ENCODE measurements at places on chromosomes 4 and X.
A peak's percentile ranks its signal among the peaks of the same experiment; 100 is the strongest.

- no peak for DNase-seq
Observed at GRCh38 chr4:22483551-22483981, 32.3 kb downstream of the ADGRA3 start.

GRCh38 chrX:21770631-21771321 lies 12.9 kb upstream of the SMPX start:
- DNase-seq, result no peak

DNA sequence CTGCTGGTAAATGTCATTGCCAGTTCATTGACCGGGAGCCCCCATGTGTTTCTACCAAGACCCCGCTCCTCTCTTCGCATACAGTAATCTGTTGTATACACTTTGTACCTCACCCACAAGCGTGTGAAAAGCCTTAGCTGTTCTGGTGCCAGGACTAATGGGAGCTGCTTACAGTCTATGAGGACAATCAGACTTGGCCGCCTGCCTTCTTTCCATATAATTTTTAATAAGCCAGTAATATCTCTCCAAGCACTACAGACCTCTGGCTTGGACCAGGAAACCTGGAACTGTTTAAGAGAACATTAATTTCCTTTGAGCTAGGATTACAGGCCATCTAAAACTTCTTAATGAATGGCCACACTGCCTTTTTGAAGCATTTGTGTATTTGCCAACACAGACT lies 149.7 kb upstream of the MSX1 start:
- DNase-seq, result no peak

DNA sequence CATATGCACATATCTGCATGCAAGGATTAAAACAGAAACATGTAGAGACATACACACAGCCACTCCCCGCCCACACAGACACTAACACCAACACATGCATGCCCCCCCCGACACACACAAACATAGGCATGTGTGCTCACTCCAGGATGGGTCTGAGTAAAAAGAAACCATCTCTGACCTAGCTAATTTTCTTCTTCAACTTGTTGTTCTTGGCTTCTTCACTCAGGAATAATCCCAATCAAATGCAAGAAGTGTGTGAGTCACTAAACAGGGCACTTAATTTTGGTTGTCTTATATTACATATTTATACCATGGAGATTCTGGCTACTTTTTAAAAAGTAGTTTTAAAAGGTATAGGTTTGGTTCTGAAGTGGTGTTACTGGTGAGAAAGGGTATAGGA lies 28.3 kb downstream of the ENOX2 start:
- no peak for DNase-seq

DNA sequence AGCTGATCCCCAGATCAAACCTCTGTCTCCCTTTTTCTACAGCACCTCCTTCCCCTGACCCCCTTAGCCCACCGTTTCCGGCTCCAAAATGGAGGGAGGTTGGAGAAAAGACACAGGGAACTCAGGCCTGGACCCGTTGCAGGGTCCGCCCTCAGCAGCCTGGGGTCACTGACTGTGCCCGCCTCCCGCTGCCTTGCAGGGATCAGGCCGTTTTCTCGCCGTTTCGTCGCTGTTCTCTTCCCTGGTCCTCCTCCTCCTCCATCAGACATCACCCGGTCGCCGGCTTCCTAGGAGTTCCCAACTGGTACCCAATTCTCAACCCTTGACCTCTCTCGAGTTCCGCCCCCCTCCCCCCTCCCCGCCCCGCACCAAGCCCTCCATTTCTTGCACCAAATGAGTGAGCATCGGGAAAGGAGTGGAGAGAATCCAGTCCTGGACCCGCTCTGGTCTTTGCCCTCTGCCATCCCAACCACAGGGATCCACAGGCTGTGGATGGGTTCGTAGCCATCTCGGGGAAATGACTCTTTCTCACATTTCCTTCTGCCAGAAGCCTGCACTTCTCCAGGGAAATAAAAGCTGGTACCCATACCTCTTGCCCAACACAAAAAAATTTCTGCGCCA lies 493 bp downstream of the TCEAL5 start:
- DNase-seq, result no peak

DNA sequence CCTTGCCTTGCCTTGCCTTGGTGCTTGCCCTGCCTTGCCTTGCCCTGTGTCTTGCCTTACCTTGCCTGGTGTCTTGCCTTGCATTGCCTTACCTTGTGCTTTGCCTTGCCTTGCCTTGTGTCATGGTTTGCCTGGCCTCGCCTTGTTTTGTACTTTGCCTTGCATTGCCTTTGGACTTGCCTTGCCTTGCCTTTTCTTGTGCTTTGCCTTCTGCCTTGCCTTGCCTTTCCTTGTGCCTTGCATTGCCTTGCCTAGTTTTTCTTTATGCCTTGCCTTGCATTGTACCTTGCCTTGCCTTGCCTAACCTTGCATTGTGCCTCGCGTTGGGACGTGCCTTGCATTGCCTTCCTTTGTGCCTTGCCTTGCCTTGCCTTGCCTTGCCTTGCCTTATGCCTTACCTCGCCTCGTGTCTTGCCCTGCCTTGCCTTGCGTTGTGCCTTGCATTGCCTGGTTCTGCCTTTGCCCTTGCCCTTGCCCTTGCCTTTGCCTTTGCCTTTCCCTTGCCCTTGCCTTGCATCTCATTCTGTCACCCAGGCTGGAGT lies 82.8 kb downstream of the TAB3 start:
- DNase-seq, result no peak

DNA sequence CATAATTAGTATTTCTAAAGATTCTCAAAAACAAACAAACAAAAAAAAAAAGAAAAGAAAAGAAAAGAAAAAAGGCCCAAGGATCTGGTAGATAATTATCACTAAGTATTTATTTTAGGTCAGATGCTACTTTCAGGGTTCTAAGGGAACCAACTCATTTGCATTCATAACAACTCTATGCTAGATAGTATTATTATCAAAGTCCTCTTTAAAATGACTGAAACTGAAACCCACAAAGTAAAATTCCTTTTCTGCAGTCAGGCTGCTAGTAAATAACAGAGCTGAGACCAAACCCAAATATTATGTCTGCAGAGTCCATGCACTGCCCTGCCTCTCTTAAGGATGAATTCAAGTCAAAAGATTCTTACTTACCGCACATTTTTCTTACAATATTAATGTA lies 38.3 kb upstream of the MAPK10 start:
- DNase-seq, result no peak

DNA sequence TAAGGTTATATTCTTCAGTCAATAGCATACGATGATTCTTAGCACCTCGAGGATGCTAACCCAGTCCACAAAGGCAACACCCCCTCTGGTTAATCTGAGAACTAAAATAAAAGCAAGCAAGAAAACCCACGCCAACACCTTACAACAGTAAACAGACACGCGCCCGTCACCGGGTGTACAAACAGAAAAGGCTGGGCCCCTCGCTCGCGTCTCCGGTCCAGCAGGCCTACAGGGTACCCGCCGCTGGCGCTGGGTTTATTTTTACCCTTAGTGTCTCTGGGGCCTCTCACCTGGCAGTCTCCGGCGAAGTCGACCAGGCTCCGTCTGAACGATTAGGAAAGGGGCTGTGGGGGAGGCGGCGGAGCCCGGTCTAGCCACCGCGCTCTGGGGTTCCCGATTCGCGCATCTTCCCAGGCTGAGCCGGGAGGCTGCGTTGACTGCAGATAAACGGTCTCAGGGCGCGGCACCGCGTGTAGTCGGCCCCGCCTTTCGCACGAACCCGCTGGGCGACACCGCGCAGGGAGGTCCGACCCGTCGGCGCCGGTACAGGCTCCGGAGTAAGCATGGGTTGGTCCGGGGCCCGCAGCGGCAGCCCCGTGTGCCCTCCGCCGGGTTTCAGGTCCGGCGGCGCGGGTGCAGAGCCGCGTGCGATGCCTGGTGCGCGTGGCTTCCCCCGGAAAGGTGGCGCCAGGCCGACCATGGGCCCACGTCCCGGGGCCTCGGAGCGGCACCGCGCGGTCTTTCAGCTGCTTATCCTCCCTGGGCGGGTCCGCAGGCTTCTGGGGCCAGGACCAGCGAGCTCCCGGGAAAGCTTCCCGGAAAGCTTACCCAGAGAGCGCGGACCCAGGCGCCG lies 441 bp downstream of the SLC9B2 start:
- DNase-seq, result peak; percentile 41

DNA sequence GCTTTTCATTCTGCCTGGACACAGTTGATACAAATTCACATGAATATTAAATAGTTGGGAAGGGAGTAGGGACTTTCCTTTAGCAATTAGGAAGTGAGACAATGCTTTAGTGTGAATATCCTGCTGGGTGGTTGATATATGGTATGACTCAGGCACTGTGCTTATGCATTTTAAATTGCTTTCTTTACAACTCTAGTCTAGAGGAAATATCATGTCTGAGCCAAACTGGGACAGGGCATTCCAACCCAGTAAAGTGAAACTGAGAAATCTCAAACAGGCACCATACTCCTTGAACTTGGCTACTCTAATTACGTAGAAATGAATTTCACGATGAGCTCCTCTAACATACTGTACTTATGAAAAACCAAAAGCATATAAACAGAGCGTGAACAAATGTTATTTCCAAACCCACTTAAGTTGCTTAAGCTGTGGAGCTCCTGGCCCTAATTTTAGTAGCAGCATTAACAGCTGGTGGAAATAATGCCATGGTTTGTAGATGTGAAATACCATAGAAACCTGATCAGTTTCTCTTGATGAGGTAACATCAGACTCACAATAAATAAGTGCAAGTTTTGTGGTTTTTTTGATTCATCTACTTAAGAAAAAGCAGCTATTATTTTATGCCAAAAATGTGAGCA lies 242.9 kb upstream of the GK2 start:
- no peak for DNase-seq

GRCh38 chrX:138128027-138128671 lies 562.2 kb downstream of the ZIC3 start:
- no peak for DNase-seq

GRCh38 chr4:115780835-115781234 lies 667.4 kb upstream of the NDST4 start:
- no peak for DNase-seq

- no peak for DNase-seq
Observed at GRCh38 chrX:38089173-38089982, 83.0 kb downstream of the SYTL5 start.

GRCh38 chr4:11436673-11437072 lies 8.0 kb upstream of the HS3ST1 start:
- no peak for DNase-seq

DNA sequence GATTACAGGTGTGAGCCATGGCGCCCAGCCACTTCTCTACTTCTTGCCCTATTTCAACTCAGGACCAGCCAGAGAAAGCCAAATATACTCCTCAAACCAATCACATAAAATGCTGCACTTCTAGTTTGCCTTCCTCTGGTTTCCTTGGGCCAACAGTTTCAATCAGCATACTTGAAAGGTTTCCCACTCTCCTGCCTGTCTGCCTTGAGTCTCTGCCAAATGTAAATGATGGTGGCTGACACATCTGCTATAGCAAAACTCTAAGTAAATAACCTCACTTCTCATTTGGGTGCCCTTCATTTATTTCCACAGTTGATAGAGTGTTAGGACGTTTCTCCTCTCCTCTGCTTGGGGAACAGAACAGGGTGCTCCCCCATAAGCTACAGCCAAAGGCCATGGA lies 36.4 kb upstream of the PPA2 start:
- no peak for DNase-seq

- DNase-seq, result no peak
Observed at GRCh38 chr4:142465526-142465925, 380.6 kb downstream of the INPP4B start.

DNA sequence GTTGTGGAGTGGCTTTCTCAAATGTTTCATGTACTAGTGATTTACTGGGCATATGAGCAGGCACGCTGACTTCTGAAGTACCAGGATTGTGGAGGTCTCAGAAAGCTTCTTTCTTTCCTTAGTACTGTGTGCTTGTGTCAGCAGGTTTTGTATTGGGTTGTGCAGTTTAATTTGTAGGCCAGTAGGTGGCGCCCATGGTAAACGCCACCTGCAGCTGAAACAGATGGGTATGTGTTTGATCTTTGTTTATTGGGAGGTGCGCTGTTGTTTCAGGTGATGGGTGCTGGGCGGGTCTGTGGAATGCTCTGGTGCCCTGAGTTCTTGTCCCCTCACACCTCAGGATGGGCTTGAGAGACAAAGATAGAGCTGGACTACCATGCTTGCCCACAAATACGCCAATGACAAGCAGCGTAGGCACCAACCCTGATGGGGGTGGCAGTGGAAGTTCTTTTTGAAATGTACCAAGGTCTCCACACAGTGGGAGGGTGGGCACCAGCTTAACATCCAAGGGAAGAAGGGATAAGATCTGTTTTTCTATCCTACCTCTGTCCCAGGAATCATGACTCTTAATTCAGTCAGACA lies 141.5 kb downstream of the RPS6KA6 start:
- no peak for DNase-seq

DNA sequence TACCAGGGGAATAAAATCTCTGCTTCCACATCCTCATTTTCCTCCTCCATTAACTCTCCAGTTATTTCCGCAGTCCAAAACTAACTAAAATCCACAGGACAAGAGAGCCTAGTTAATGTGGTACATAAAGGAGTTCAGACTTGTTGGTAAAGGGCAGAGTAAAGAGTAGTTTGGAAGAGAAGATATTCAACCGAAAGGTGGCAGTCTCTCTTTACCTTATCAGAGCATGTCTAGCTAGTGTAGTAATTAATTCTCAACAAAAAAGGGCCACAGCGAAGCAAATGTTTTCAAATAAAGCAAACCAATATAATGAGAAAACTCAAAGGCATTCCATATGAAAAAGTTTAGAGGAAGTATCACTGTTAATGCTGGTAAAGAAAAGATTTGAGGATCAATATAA lies 286.5 kb downstream of the GLUD2 start:
- DNase-seq, result no peak

- no peak for DNase-seq
Observed at GRCh38 chrX:41596596-41596995, 92.2 kb upstream of the GPR34 start.

GRCh38 chr4:109699553-109700225 lies 3.6 kb downstream of the CASP6 start:
- DNase-seq, result no peak

DNA sequence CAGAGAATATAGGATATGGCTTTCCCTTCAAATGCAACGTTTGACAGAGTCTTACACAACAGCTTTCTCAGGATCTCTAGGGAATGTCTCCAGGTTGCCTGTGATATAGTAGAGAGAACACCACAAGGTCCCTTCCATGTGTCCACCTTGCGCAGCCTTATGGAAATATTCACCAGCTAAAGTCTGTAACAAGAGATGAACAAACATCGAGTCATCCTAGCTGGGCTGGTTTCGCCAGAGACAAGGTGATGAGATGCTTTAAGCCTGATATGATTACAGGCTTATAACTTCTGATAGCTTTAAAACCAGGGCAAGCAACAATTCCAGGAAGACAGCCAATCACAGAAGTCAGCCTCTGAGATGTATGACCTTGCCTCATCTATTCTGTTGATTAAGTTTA lies 83.8 kb downstream of the SEL1L3 start:
- DNase-seq, result no peak

GRCh38 chrX:38102875-38103274 lies 96.5 kb downstream of the SYTL5 start:
- no peak for DNase-seq

DNA sequence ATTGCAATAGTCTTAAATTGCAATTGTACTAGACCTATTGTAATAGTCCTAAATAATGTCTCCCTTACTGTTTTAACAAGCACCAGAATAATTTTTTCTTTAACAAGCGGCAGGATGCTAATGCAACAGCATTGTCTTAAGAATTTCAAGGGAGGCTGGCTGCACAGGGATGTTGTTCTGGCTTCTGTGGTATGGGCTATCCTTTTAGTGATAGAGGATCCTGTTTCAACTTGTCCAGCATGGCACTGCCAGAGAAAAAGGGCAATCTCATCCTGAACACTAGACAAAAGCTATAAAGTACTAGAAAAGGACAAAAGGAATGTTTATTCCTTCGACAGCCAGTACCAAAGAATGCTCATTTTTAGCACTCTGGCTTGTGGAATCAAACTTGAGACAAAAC lies 405.5 kb upstream of the ACTRT1 start:
- DNase-seq, result no peak

Data from stimulated activated CD8-positive, alpha-beta memory T cell treated with anti-CD3 and anti-CD28 coated beads, Interleukin-4, amount 100 ng/mL, for 1 hour (primary cell).